HS-5 (cell line): ENCODE measurements at places on chromosomes 13 and 19.

- DNase-seq: no peak
Measured at GRCh38 chr19:58538257-58539168, 5.4 kb upstream of the TRIM28 start.

DNA sequence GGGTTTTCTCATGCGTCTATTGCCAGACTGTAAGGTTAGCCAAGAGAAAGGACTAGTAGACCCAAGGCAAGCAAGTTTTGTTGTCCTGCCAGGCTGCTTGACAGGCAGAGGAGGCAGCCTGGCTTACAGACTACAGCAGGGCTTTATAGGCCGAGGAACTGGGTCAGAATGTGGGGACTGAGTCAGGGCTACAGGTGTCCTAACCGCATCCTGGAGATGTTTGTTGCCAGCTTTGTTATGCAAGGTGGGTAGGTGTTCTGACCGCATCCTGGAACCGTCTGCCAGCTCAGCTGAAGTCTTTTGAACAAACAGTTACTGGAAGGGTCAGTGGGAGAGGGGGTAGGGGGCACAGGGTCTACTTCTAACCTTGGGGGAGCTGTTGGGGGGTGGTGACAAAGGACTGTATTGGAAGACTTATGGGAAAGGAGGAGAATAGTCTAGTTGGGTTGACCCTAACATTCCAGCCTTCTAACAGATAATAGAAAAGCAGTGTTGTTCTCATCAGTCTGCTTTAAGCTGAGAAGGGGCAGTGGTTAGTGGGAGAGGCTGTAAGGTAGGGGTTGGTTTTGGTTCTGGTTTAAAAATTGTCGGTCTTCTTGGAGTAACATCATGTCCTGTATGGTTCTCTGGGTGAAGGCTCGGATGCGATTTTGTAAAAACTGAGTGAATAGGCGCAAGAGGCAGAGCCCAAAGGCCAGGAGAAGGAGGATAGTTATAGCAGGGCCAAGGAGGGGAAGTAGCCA, 913.8 kb upstream of the SLITRK5 start:
- DNase-seq: no peak

DNA sequence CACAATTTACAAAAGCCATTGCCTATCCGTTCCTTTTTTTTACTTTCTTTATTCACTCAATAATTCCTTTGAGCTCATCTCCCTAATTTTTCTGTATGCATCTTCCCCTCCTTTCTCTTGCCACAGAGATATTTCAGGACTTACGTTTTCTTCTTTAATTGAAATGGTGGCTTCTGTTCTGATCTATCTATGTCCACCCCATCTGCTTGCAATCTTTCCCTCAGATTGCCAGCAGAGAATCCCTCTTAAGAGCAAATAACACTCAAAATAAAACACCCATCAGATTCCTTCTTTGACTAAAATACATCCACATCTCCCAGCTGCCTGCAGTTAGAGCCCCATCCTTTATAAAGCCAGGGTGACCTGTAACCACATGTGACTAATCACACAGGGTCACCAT, 478.6 kb downstream of the EFNB2 start:
- no peak for DNase-seq

DNA sequence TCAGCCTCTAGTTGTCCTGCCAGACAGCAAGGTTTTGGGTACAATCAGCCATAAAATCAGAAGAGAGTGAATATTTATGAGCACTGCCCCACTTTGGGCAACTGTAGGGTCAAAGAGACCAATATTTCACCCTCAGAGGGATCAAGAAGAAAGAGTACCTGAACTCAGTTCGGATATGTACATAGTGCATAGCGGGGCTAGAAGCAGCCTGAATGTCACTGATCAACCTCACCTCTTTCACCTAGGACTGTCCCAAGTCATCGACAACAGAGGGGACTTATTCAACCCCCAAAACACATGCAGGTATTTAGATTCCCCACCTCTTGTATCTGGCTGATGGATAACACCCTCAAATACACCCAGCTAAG, 446.9 kb downstream of the COG6 start:
- DNase-seq: no peak

GRCh38 chr13:111575276-111575675, 254.8 kb downstream of the TEX29 start:
- no peak for DNase-seq

DNA sequence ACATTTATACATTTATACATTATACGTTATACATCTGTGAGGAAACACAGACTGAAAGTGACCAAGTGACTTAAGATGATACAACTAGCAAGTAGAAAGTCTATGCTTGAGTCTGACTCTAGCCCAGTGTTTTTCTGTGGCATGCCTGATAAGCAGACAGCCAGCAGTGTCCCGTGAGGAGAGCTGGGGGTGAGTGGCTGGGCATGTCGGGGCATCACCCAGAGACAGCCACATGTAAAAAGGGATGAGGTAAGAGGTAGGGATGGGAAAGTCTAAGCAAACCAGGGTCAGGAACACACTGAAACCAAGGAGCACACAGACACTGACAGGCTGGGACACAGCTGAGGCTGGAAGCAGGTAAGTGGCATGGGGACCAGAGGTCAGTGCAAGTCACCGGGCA, 333.2 kb downstream of the FOXO1 start:
- DNase-seq: no peak

DNA sequence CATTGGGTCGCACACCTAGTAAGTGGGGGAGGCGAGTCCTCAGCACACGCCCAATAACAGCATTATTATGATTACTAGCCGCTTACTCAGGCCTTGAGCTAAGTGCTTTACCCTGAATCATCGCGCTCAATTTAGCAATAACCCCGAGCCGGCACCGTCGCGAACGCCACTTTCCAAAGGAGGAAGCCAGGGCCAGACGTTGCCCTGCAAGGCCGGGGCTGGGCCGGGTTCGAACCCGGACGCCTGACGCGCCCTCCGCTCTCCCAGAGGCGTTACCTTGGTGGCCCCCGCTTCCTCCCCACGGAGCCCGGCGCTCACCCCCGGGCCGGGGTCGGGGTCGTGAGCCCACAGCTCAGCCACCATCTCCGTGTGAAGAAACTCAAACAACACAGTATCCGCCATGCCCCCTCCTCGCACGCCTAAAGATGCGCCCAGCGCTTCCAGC, at the start of gene TRAPPC6A:
Gene TRAPPC6A (minus strand): TSS at position 421 of the 445 bp plus-strand sequence. CDS start 19 bp downstream, at position 402.
- DNase-seq: peak; percentile 40

- DNase-seq: no peak
Measured at GRCh38 chr19:47375694-47376588, 26.8 kb downstream of the DHX34 start.

DNA sequence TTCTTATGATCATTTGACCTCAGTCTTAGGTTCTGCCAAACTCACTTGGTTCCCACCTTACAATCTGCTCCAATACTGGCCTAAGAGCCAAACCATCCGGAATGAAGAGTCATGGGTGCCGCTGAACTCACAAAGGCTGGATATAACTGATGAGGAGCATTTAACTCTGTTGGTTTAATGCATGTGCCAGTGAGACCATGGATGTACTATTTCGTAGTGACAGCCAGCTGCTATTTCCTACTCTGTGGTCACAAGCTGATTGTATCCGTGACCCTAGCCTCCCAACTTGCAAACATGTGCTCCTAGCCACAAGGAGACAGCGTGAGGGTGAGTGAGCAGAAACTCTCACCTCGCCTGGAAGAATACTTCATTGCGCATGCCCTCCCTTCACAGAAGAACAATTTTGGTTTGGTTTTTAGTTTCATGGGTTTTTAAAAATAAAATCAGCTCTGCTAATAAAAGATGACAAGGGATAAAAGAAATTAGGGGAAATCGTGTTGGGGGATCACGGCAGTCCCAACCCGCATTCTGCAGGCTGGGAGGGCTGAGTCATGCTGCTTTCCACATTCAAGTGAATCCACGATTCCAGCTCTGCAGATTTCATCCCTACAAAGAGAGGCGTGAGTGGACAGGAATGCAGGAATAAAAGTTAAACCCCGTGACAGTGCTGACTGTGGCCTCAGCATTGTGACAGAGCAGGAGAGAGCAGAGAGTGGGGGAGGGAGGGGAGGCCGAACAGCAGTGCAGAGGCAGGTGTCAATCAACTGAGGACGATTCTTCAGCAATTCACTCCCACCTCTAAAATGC, 66.8 kb upstream of the RAP2A start:
- peak; percentile 19 for DNase-seq

- peak; percentile 15 for DNase-seq
Measured at GRCh38 chr13:101258071-101258470, 158.2 kb downstream of the NALCN start.

- no peak for DNase-seq
Measured at GRCh38 chr13:32647926-32648325, 61.7 kb downstream of the PDS5B start.

GRCh38 chr19:49327878-49328544, 3.0 kb upstream of the SLC6A16 start:
- no peak for DNase-seq

DNA sequence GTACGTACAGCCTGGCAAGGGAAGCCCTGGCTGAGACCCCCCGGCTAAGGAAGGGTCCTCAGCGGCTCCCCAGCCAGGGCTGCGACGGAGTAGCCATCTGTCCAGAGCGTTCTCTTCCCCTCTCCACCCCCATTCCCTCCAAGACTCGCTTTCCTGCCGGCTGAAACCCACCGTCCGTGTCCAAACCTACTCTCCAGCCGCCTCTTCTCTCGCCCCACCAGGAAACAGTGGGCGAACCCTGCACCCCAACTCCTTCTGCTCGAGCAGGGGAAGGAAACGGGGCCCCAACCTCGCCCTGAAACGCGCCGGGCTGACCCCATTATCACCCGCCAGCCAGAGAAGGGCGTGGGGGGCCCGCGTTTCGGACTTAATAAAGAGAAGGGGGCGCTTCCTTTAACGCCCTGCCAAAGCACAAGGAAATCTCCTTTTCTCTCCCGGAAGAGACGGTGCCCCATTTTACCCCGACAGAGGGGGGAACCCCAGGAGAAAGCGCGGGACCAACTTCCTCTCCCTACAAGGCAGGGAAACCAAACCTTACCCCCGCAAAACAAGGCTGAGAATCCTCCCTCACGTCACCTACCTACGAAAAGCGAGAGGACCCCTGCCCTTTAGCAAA, 2.5 kb downstream of the ZC3H4 start:
- no peak for DNase-seq
